A172 (cell line): ENCODE measurements at places on chromosomes 1 and 21. TPM values are rescaled to one million over a fixed set of nuclear protein-coding genes. Genes with fewer than 3 reads are reported as not detected.
A peak's percentile ranks its signal among the peaks of the same experiment; 100 is the strongest.

BRINP3 gene
- total RNA-seq: not detected in 2 replicates

GRCh38 chr1:192418552-192419285, 101.9 kb downstream of the RGS21 start:
- DNase-seq: no peak

GRCh38 chr1:229136822-229137221, 134.1 kb upstream of the RAB4A start:
- no peak for DNase-seq

- DNase-seq: peak; percentile 94
Observed at GRCh38 chr21:38303300-38303699, 46.5 kb downstream of the KCNJ15 start.

GRCh38 chr1:180155182-180155682, 563 bp downstream of the QSOX1 start:
- peak; percentile 33 for DNase-seq
